ENCODE measurements at places on chromosomes 4 and X.

DNA sequence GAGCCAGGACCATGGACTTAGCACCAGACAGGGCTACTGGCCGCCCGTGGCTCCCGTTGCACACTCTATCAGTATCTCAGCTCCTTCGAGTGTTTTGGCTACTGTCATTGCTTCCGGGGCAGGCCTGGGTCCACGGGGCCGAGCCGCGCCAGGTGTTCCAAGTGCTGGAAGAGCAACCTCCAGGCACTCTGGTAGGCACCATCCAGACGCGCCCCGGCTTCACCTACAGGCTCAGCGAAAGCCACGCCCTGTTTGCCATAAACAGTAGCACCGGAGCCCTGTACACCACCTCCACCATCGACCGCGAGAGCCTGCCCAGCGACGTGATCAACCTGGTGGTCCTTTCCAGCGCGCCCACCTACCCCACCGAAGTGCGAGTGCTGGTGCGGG lies 1.6 kb downstream of the FAT4 start:
- DNase-seq, result peak; percentile 51

- DNase-seq, result no peak
These were observed 301.7 kb downstream of the ADGRL3 start for GRCh38 chr4:61501812-61502211.

DNA sequence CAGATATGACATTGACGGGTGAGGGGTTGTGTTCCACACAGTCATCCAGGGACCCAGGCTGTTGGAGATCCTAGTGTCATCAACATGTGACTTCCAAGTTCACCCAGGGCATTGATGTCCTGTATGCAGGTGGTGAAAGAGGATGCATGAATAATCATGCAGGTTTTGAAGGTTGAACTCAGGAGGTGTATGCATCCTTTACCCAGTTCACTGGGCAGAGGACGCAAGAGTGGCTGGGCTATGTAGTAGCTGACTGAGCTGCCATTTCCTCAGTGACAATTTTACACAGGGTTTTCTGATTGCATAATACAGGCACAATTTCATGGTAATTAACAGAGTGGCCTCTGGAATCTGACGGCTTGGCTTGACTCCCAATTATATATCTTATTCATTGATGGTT lies 323.0 kb downstream of the HS3ST1 start:
- DNase-seq, result no peak

GRCh38 chr4:163810755-163811154 lies 316.3 kb downstream of the TMA16 start:
- no peak for DNase-seq

DNA sequence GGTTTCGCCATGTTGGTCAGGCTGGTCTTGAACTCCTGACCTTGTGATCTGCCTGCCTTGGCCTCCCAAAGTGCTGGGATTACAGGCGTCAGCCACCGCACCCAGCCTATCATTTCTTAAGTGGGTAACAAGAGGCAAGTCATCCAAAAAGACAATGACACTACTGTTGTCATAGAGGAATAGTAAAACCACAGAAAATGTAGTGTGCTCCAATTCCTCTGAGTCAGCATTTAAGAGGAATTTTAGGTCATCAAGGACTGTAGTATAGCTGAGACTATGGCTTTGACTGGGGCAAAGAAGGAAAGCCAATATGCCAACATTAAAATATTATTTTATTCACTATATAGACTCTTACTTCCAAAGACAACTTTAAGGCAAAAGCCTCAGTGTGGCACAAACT lies 48.4 kb downstream of the ATP8A1 start:
- no peak for DNase-seq

GRCh38 chr4:74755486-74755885 lies 38.8 kb downstream of the BTC start:
- DNase-seq, result no peak

DNA sequence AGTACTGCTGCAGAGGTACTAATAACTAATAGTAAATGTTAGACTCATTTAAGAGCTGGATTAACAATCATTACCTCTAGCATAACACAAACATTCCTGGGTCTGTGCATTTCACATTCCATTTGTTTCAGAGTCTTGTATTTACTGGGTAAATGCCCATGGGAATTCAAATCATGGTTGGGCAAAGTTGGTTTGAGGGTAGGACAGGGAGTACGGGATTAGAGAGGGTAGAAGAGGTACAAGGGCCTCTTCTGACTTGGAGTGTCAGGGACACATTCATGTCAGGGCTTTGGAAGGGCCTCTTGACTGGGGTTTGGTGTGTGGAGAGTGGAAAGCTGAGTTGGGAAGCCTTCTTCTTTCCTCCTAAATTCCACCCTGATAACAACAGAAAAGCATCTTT lies 65.9 kb downstream of the WWC2 start:
- DNase-seq, result no peak

GRCh38 chrX:125384867-125385266 lies 65.2 kb downstream of the TEX13C start:
- DNase-seq, result no peak

DNA sequence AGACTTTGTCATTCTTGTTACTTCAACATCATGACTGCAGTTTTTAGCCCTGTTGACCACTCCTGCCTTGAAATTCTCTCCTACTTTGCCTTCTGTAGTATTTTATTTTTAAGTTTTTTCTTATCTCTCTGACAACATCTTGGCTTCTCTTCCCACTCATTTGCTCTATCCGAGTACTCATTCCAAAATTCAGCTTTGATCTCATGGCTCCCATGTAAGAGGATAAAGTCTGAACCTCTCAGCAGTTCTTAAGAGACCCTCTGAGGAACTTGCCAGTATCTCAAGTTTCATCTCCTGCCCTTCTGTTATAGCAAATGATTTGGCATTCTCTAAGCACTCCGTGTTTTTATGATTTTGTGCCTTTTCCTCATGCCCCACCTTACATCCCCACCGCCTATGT lies 67.7 kb downstream of the GALNT7 start:
- no peak for DNase-seq

DNA sequence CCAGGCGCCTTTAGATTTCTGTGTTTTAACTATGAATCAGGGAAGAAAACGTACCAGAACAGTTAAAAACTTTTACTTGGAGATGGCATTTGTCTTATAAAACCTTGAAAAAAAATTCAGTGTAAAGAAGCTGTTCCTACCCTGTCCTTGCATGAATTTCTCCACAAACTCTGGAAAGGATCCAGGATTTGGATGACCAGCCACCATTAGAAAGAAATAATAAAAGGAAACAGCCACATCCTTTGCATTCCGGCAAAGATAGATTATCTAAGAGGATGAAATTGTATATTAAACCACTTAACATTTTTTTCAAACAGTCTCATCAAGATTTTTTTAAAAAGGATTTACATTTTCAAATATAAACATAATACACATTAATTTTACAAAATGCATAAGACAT lies 10.6 kb downstream of the SULT1E1 start:
- DNase-seq, result no peak

GRCh38 chrX:154696676-154697045 lies 43.3 kb upstream of the CTAG2 start:
- DNase-seq, result no peak

DNA sequence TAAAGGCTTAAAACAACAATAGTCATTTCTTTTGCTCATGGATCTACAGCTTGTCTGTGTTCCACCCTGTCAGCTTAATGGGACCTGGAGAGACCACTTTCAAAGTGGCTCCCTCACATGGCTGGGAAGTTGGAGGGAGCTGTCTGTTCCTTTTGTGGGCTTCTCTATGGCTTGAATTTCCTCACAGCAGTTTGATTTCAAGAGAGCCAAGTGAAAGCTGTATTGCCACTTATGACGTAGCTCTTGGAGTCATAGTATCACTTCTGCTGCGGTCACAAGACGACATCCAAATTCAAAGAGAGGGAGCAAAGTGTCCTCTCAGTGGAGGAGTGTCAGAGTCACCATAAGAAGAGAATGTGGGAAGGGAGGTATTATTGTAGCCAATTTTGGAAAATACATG lies 22.7 kb upstream of the ACSL1 start:
- no peak for DNase-seq

DNA sequence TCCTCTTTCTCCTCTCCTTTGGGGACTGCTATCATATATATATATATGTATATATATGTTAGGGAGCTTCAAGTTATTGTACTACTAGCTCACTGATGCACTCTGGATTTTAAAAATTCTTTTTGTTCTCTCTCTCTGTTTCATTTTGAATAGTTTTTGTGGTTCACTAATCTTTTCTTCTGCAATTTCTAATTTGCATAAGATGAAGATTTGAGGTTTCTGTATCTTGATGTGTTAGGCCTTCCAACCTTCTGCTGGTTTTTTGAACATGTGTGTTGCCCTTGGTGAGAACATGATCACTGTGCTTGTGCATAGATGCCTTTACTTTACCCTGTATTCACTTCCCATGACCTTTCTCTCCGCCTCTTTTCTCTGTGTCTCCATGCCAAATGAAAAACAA lies 7.8 kb upstream of the ZNF718 start:
- DNase-seq, result no peak

DNA sequence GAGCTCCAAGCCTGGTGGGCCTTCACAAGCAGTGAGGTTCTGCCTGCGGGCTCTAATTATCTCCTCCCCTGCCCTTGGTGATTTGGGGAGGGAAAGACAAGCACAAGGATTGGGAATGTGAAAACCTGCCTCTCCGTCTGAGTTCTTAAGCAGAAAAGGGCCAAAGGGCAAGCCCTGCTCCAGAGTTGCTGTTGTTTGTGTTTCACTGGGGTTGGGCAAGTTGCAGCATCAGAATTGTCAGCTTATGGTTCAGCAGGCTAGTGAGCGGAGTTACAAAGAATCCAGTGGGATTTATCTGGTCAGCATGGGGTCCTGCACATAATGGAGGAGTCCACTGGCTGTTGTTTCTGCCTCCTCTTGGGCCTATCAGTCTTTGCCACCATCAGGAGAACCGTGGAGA lies 60.5 kb downstream of the NHS start:
- DNase-seq, result no peak

- no peak for DNase-seq
These were observed 21.0 kb upstream of the THOC2 start for GRCh38 chrX:123753656-123754350.

GRCh38 chrX:68941385-68941952 lies 112.6 kb downstream of the EFNB1 start:
- DNase-seq, result no peak

DNA sequence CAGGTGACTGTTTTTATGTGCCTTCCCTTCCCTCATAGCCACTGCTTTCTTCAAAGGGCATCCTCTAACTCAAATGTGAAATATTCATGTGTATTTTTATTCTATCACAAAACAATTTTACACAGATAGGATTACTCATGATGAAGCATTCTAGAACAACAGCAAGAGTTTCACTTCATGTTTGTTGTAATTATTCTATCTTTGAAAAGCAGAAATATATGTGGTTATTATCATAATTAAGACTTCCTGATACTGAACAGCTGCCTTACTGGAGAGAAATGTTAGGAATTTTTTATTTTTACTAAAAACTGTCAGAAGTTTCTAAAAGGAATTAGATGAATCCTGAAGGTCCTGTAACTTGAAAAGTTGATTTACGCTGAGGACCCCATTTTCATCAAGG lies 229.1 kb downstream of the PALLD start:
- no peak for DNase-seq

DNA sequence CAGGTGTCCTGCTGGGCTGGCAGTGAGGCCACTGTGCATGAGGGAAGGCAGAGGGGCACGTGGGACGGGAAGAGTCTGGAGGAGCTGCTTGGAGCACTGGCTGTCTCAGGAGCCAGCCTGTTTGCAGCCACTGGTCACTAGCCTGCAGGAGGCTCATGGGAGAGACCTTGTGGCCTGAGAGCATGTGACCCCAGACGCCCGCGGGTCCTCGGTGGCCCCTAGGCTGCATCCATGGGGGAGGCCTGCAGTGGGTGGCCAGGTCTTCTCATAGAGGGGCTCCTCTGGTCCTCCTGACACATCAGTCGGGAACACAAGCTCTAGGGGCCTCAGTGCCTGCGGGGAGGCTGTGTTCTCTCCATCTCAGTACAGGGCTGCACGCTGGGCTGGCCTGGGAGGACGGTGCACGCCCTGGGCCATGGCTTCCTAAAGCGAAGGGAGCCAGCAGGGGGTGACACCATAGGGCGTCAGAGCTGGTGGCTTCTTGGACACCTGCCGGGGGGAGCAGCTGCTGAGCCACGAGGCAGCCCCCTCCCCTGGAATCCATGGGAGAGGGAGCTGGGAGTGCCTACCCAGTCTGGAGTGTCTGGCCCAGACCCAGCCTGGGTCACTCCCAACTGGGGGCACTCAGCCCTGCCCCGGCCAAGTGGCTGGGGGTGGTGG lies 12.3 kb downstream of the NAT8L start:
- no peak for DNase-seq

- DNase-seq, result no peak
These were observed 214.3 kb upstream of the PPARGC1A start for GRCh38 chr4:24104158-24104565.

- DNase-seq, result no peak
These were observed 2.6 kb downstream of the RAB28 start for GRCh38 chr4:13481569-13481968.

DNA sequence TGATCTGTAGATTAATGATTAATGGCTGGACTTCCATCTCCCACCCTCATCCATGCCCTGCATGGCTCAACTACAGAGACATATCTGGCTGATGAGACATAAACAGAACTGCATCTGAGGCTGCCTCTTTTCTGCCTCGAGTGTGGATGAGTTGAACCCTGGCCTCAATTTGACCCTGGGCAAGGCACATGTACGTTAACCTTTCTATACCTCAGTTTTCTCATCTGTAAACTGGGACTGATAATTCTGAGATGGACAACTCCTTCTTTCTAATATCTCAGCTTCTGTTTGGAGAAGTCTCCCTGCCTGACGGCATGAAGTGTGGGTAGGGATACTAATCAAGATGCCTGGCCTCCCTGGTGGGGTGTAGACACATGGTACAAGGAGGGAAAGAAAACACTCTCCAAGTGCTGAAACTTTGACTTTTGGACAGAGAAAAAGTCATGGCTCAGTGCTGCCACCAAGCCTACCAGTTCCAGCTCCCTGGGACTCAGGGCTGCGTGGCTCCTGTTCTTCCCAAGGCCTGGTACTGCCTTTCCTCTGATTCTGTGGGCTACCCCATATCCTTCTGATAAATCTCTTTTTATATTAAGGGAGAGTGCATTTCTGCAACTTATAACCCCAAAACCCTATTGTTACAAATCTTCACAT lies 64.4 kb downstream of the HAUS3 start:
- DNase-seq, result no peak

- no peak for DNase-seq
These were observed 48.3 kb downstream of the PDE5A start for GRCh38 chr4:119580293-119580692.

- DNase-seq, result no peak
These were observed 949.5 kb downstream of the RAB28 start for GRCh38 chr4:12534684-12535083.

All from activated CD8-positive, alpha-beta memory T cell treated with anti-CD3 and anti-CD28 coated beads, Interleukin-2, amount 50 U/mL, for 48 hours (primary cell).